Trophoblast cell (in vitro differentiated cells and primary cell): ENCODE measurements at places on chromosomes 13 and 19.

DNA sequence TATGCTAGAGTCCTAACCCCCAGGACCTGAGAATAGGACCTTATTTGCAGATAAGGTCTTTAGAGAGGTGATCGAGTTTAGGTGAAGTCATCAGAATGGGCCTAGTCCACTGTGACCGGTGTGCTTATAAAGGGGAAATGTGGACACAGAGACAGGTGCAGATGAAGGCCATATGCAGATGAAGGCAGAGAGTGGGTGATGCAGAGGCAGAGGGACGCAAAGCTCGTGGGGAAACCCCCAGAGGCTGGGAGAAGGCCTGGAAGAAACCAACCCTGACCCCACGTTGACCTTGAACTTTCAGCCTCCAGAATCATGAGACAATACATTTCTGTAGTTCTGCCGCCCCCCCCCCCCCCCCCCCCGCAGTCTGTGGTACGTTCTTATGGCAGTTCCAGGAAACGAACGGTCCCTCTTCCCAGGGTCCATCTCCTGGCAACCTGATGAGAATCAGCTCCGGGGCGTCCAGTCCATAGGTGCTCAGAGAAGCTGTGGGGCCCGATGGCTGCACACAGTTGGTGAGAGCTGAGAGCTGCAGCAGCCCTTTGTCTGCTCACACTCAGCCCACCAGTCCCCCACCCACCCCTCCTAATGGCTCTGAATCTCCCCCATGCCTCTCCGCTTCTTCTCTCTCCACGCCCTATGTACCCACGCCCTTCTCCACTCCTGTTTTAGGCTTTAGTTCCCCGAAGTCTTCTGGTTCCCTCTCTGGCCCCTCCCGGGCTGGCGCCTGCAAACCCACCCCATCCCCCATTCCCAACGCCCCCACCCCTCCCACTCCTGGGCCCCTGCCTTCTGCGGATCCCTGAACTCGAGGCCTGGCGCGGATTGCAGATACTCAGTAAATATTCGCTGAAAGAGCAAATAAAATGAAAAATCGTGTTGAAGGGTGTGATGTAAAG, 218.3 kb upstream of the MAB21L1 start:
- no peak overlapping the region for H3K27ac ChIP-seq
- no peaks in the 10 kb centered on the region for H3K27me3 ChIP-seq
- no peak for DNase-seq
- no peak overlapping the region for H3K4me3 ChIP-seq

- DNase-seq: peak; percentile 91
- no peak overlapping the region for H3K27ac ChIP-seq
- H3K4me1 ChIP-seq: no peaks in the 10 kb centered on the region
- no peak overlapping the region for H3K4me3 ChIP-seq
- no peaks in the 10 kb centered on the region for H3K36me3 ChIP-seq
Observed at GRCh38 chr19:18967358-18968146, 26.5 kb upstream of the HOMER3 start.

- no peak overlapping the region for H3K27ac ChIP-seq
- no peak overlapping the region for H3K4me3 ChIP-seq
- no peaks in the 10 kb centered on the region for H3K4me1 ChIP-seq
- no peak for DNase-seq
Observed at GRCh38 chr13:72314210-72314609, 413.2 kb downstream of the MZT1 start.

GRCh38 chr19:31527443-31527842, 178.2 kb upstream of the TSHZ3 start:
- H3K27me3 ChIP-seq: no peaks in the 10 kb centered on the region
- H3K27ac ChIP-seq: no peak overlapping the region
- no peaks in the 10 kb centered on the region for H3K36me3 ChIP-seq
- no peak for DNase-seq
- no peak overlapping the region for H3K4me3 ChIP-seq

- H3K4me1 ChIP-seq: peaks cover 6% of the 10 kb centered on the region
- peaks cover 53% of the 10 kb centered on the region for H3K27me3 ChIP-seq
- DNase-seq: no peak
- H3K4me3 ChIP-seq: no peak overlapping the region
- H3K36me3 ChIP-seq: no peaks in the 10 kb centered on the region
Observed at GRCh38 chr19:12995596-12996405, 526 bp downstream of the NFIX start.

- peaks cover 4% of the 10 kb centered on the region for H3K27me3 ChIP-seq
- H3K36me3 ChIP-seq: no peaks in the 10 kb centered on the region
- no peaks in the 10 kb centered on the region for H3K4me1 ChIP-seq
- no peak overlapping the region for H3K4me3 ChIP-seq
Observed at GRCh38 chr13:27834095-27834494, 41.8 kb downstream of the GSX1 start.

- H3K4me1 ChIP-seq: no peaks in the 10 kb centered on the region
- H3K36me3 ChIP-seq: no peaks in the 10 kb centered on the region
- H3K27ac ChIP-seq: no peak overlapping the region
- DNase-seq: no peak
Observed at GRCh38 chr19:54572696-54573311, 786 bp upstream of the LILRA2 start.

GRCh38 chr19:1455336-1456120, 5.6 kb downstream of the APC2 start:
- H3K27me3 ChIP-seq: peaks cover 20% of the 10 kb centered on the region
- no peaks in the 10 kb centered on the region for H3K4me1 ChIP-seq
- H3K27ac ChIP-seq: no peak overlapping the region
- peak; percentile 51 for DNase-seq
- H3K4me3 ChIP-seq: no peak overlapping the region
